ENCODE measurements at places on chromosomes 2 and 18.

DNA sequence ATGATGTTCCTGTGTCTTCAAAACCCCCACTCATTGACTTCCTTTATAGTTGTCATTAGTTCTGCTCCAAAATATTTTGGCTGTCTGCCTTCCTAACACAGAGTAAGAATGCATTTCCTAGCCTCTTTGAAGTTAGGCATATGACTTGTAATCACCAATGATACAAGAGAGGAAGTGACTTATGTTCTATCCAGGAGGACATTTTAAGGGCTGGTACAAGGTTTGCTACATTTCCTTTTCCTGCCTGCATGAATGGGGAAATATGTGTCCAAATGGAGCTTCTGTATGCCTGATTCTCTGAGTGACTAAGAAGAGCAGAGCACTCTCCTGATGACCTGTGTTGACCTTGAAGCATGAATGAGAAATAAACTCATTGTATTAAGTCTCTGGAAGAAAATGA, 115.1 kb downstream of the PLCL1 start:
- no peak for DNase-seq

- no peak for DNase-seq
Measured at GRCh38 chr2:130797493-130798435, 39.0 kb upstream of the ARHGEF4 start.

GRCh38 chr2:37392428-37392827, 48.0 kb downstream of the QPCT start:
- no peak for DNase-seq

GRCh38 chr2:3620834-3621233, 25.9 kb downstream of the COLEC11 start:
- DNase-seq: no peak

- no peak for DNase-seq
Measured at GRCh38 chr18:52468496-52468895, 128.5 kb downstream of the DCC start.

- DNase-seq: no peak
Measured at GRCh38 chr2:237418300-237418699, 4.3 kb upstream of the COL6A3 start.

GRCh38 chr18:13219593-13220159, 1.1 kb downstream of the LDLRAD4 start:
- no peak for DNase-seq

- no peak for DNase-seq
Measured at GRCh38 chr18:76633588-76634269, 138.7 kb upstream of the ZNF516 start.

DNA sequence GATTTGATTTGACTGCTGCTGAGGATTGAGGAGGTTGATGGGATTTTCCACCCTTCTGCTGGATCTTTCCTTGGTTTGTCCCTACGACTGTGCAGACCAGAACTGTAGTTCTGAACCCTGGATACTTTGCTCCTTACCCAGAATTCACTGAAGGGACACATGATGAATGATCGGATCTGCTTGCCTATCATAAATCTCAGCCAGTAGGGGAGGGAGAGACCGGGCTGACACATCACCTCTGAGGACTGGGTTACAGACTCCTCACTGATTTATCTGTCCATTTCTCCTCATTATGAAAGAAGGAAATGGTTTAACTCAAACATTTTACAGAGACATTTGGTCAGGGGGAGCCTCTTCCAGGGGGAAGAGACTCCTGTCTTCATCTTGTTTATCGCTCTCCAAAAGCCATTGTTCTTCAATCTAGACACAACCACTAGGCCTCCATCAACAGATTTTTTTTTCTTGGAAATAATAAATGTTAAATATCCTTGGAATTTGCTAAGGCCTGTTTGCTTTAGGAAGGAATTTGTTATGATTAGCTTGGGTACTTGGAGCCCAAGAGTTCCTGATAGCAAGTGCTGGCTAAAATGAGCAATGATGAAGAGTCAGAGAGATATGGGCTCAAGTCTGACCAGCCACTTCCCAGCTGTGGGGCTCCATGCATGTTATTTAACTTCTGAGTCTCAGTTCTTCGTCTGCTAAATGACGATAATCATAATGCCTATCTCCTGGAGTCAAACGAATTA, 925.5 kb downstream of the SLC4A3 start:
- DNase-seq: no peak

- DNase-seq: no peak
Measured at GRCh38 chr2:156158808-156159207, 173.7 kb downstream of the NR4A2 start.

- no peak for DNase-seq
Measured at GRCh38 chr18:8990276-8991031, 112.0 kb upstream of the NDUFV2 start.

GRCh38 chr2:162342841-162343240, 1.1 kb upstream of the GCA start:
- no peak for DNase-seq

DNA sequence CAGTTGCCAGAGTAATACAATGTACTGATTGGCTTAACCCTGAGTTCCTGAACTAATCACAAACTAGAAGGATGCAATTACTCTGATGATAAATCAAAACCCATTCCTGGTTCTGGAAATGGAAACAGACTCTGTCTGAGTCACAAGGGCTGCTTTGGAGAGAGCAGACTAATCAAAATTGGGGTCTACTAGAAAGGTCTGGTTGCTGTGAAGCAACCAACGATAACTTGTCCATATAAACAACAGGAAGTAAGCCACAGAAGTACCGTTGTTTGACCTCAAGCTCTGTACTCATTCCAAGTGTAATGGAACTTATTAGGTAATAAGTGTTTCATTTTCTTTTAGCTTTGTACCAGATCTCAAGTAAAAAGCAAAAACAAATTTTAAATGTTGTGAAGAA, 49.7 kb downstream of the RASGRP3 start:
- DNase-seq: no peak

GRCh38 chr2:100865816-100866460, 46.0 kb downstream of the NPAS2 start:
- no peak for DNase-seq

- no peak for DNase-seq
Measured at GRCh38 chr2:98917031-98917471, 19.0 kb downstream of the CRACDL start.

DNA sequence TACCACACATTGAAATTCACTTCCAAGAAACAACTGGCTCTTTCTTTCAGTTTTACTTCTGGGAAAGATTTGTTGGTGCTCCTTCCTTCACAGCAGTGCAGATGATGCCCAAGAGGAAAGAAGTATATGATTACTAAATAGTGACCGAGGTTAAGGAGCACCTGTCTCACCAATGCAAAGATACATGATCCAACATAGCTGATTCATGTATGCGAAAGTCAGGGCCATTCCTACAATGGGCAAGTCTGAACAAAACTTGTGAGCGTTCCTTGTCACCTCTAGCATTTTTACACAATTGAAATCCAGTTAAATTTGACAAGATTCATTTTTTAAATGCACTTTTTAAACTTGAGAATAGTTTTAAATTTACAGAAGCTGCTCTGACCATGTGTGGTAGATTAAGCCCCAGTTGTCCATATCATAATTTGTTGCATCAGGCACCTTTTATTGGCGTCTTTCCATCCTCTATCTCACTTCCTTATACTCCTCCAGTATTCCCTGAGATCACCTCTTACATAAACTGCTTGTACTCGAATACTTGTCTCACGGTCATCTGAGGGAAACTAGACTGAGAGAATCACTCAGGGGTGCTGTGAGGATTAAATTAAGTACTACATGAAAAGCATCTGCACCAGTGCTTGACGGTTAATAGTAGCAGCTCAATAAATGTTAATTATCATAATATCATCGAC, 438.8 kb upstream of the CDH20 start:
- no peak for DNase-seq

- DNase-seq: no peak
Measured at GRCh38 chr2:145914716-145915115, 1394.8 kb upstream of the ZEB2 start.

DNA sequence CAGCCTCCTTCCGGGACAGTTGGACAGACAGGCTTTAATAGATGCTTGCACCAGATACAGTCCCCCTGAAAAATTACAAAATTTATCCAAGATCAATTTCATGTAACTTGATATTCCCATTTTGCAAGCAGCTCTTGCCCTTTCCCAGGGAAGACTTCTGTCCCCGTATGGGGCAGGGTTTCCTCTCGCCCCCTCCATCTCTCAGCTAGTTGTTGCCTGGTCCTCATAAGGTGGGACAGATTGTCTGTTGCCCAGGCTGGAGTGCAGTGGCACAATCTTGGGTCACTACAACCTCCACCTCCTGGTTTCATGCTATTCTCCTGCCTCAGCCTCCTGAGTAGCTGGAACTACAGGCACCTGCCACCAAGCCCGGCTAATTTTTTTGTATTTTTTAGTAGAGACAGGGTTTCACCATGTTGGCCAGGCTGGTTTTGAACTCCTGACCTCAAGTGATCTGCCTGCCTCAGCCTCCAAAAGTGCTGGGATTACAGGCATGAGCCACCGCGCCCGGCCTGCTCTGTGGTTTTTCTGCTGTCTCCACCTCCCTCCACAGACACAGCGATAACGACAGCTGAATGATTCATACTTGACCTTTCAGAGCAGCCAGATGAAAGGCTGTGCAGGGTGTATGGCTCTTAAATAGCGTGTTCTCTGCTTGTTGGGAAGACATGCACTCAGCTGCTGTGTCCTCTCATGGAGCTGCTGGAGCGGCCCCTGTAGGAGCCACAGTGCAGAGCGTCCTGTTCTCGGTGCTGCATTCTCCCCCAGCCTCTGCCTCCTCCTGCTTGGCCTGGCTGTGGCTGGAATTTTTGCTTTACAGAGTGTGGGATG, 61.4 kb downstream of the TTC39C start:
- DNase-seq: no peak

DNA sequence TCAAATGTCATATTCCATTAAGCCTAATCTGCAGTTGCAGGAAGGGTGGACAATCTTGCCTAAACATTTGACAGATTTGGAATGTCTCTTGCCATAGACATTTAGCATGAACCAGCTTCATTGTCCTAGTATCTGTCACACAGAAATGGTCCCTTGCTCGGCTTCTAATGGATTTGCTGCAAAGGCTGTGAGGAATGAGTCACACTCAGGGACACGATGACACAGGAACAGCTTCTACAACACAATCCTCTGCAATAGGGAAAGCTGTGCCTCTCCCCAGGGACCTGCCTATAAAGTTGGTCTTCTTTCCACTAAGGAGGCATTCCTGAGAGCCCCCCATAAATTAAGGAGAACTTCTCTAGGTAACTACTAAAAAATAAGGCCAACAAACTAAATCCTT, 155.1 kb upstream of the L3MBTL4 start:
- DNase-seq: no peak

- no peak for DNase-seq
Measured at GRCh38 chr2:65291216-65292105, 63.8 kb downstream of the ACTR2 start.

GRCh38 chr18:74382481-74383017, 66.9 kb downstream of the C18orf63 start:
- no peak for DNase-seq

Measured in NCI-H1417 treated with DMSO at 0.1 percent for 48 hours (cell line).